Urinary bladder (tissue), 4 donors: ENCODE measurements at places on chromosomes 6 and 20. TPM values are rescaled to one million over a fixed set of nuclear protein-coding genes. Genes with fewer than 3 reads are reported as not detected.

- DNase-seq = no peak
These were observed 113.1 kb upstream of the ZNF217 start for GRCh38 chr20:53706466-53707370.

GRCh38 chr20:40251284-40251932 is 437.6 kb downstream of the MAFB start:
- no peak for DNase-seq

DNA sequence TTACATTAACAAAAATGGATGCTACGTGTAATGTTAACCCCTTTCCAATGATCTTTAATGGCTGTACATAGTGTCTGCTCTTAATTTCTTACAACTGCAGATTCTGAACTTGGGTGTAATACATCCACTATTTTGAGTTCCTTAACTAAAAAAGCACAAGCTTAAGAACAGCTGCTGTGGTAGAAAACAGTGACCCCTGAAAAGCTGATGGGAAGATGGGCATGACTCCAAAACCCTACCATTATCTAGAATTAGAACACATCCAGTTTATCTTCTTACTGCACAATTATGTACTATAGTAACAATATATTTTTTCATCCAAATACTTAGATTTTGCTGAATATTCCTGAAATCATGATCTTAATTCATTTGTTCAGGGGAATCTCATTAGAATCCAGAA is 49.3 kb downstream of the LYRM4 start:
- DNase-seq = no peak

DNA sequence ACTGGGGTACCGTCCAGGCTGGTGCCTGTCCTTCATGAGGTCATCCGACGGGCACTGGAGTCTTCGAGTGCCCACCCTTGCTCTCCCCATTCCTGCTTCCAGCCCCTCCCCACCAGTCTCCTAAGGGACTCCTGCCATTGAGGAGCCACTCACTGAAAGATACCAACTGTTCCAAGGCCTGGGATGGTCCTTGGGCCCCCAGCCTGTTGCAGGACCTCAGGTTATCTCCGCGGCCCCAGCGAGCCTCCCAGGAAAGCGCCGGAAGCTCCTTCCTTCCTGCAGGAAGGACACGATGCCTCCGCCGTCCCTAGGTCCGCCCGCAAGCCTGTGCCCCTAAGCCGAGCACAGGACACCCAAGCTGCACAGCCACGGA is 1.2 kb downstream of the NKAIN4 start:
- no peak for DNase-seq

GRCh38 chr6:80098392-80098791 is 8.1 kb upstream of the BCKDHB start:
- no peak for DNase-seq

GRCh38 chr6:110233770-110234374 is 53.6 kb downstream of the CDC40 start:
- no peak for DNase-seq

GRCh38 chr6:17397764-17398194 is 4.4 kb downstream of the CAP2 start:
- no peak for DNase-seq

- DNase-seq = no peak
These were observed 145.1 kb upstream of the PLN start for GRCh38 chr6:118403036-118403435.

DNA sequence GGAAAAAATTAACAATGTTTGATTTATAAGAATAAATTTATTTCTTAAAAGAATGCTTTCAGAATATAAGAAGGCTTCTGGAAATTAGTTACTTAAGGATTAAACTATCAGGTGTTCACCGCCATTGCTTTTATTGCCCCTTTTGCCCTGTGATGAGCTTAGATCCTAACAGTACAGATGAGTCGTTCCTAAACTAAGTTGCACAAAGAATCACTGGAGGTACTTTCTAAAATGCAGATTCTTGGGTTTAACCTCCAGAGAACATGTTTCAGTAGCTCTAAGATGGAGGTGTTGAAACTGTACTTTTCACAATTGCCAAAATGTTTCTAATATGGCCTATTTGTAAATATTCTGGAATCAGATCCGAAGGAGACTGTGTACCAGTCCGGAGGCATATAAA is 211.9 kb downstream of the GMDS start:
- no peak for DNase-seq

DNA sequence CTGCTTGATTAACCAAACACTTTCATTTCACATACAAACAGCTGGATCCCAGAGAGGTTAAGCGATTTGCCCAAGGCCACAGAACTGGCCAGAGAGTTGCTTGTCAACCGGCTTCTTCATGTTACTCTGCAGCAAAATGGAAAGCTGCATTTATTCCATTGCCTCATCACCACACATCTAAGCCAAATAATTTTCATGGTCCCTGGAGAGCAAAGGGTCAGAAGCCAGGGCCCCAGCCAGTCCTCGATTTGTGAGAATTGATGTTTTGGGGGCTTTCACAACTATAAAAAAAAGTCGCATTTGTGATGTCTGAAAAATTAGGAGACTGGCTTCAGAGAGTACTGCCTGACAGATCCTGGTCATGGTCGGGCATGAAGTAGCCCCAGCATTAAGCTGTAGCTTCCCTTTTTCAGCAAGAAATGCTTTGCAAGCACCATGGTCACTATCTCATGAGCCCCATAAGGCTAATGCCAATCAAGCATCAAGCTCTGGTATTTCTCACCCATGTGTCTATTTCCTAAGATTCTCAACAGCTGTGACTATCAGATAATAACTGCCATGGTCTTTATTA is 95.8 kb downstream of the BANF2 start:
- DNase-seq = no peak

- DNase-seq = no peak
These were observed 5.2 kb upstream of the MAFB start for GRCh38 chr20:40694246-40694645.

DNA sequence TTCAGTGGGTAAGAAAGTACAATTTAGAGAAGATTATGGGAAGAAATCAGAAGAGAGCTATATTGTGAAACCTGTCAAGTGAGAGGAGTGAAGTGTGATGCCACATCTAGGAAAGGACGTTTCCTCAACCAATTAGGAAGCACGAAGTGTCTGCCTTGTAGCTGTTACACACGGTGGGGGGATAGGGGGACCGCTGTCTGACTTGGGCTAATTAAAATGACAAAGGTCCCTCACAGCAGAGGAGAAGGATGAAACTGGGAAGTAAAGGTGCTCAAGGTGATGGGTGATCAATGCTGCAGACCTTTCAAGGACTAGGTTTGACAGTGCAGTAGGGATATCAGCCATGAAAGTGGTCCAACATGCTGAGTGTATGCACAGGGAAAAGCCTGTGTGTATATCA is 181.1 kb upstream of the PRSS16 start:
- DNase-seq = no peak

DNA sequence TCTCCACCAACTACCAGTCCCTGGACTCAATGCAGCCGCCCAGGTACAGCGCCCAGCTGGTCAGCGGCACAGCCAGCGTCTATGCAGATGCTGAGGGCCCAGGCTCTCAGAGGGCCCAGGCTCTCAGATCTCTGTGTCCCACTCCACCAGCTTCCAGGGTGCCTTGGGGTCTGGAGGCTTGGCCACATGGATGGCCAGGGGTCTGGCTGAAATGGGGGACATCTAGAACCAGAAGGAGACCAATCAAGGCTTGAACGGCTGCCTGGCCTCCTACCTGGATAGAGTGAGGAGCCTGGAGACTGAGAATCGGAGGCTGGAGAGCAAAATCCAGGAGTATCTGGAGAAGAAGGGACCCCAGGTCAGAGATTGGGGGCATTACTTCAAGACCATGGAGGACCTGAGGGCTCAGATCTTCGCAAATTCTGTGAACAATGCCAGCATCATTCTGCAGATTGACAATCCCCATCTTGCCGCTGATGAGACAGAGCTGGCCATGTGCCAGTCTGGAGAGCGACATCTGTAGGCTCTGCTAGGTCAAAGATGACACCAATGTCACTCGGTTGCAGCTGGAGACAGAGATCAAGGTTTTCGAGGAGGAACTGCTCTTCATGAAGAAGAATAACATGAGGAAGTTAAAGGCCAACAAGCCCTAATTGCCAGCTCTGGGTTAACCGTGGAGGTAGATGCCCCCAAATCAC is 44.1 kb upstream of the GRM4 start:
- no peak for DNase-seq

Gene HLA-DMB
- 8.9 TPM for total RNA-seq

Gene TAF4
- 8.9 TPM for total RNA-seq

Gene KHDRBS2
- 5.2 TPM for total RNA-seq

Gene BMP2
- total RNA-seq = 9.1 TPM

Gene TNFRSF6B
- 0.42 TPM for total RNA-seq

Gene GJA10
- total RNA-seq = not detected

Gene MYCT1
- total RNA-seq = 25.1 TPM

Gene GUCA1A
- 2.5 TPM for total RNA-seq
